NCI-H774 (cell line): ENCODE measurements at places on chromosomes 3 and 15.
A peak's percentile ranks its signal among the peaks of the same experiment; 100 is the strongest.

DNA sequence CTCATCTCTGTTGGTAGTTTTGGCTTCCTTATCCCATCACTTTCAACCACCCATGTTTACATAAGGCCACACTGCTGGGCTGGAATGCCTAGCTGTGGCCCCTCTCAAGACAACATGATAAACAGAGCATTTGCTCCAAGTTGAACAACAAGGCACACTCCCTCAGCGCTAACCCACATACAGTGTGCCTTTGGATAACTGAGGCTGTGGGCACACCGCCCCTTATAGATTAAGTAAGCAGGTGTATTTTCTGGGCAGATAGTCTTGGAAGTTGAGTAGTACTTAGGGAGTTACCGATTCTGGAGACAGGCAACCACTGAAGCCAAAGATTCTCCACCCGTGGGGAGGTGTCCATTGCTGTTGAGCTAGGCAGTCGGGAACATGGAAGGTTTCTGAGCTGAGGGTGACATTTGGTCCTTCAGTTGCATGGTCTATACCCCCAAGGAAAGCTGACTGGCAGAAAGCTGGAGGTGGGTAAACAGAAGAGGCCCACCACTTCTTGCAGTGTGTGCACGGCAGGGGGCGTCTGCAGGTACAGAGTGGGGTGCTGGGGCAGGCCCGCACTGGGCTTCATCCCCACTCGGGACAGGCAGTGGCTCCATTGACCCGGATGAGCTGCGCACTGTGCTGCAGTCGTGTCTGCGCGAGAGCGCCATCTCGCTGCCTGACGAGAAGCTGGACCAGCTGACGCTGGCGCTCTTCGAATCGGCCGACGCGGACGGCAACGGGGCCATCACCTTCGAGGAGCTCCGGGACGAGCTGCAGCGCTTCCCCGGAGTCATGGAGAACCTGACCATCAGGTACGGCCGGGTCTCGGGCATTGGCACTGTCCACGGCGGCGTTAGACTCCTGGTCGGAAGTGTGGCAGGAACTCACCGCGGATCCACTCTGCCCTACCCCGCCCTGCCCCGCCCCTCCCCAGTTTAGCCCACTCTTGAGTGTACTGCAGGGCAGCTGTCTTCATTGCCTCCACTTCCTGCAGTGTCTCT lies 16.8 kb downstream of the NOX5 start:
- peak; percentile 47 for DNase-seq

- DNase-seq, result no peak
These were observed 6.2 kb upstream of the TIPARP start for GRCh38 chr3:156668073-156668763.

- peak; percentile 99 for DNase-seq
These were observed at the start of gene SOX2 for GRCh38 chr3:181711325-181712135. SOX2 (plus strand) TSS chr3:181711925; CDS start chr3:181712361, 436 bp downstream.

GRCh38 chr3:196165850-196166249 lies 45.4 kb downstream of the ZDHHC19 start:
- no peak for DNase-seq

DNA sequence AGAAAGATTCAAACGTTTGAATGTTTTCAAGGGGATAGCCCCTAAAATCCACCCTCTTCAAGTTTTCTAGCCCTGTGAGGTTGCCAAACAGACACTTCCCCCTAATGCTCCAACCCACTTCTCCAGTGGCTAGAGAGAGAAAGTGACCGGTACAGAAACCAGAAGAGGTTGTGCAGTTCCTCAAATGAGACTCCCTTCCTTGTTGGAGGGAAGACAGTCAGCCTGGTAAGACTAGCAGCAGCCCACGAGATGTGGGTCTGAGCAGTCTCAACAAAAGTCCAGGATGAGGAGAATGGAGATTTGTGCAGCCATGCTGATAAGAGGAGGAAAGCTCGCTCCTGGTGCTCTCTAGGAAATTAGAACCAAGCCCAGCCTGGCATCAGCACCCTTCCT lies 222.8 kb upstream of the TPRG1 start:
- no peak for DNase-seq

- DNase-seq, result no peak
These were observed 63.0 kb upstream of the ACP3 start for GRCh38 chr3:132254076-132254755.

GRCh38 chr3:134235577-134236076 lies 15.0 kb downstream of the RYK start:
- DNase-seq, result no peak
